Urothelium cell line (cell line): ENCODE measurements at places on chromosomes 1 and 21.
A peak's percentile ranks its signal among the peaks of the same experiment; 100 is the strongest.

- DNase-seq, result no peak
Measured at GRCh38 chr1:64974288-64974825, 8.0 kb upstream of the JAK1 start.

GRCh38 chr1:115951560-115951959 is 24.8 kb upstream of the SLC22A15 start:
- DNase-seq, result no peak

DNA sequence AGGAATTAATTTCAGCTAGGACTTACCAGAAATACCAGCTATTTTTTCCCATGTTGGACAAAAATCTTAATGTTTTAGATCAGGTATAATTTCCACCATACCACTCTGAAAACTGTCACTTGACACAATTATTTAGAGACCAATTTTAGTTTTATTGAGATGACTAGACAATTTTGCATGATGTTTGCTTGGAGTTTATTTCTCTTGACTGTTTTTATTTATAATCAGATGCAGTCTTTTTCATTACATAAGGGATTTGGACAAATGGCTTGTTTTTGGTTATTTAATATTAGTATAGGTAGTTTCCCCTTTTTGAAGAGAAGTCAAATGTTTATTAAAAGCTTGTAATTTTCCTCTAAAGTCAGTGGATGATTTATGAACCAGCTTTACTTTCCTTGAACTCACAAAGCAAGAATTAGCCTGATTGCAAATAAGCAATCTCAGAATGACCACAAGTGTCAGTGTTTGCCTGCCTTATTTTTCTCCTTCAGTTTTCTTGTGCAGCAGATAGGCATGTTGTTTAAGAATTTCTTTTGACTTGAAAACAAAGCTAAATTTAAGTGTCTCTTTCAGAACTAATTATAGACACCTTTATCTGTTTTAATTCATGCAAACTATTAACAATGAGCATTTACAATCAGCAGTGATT is 3.8 kb upstream of the B3GALT2 start:
- DNase-seq, result no peak

DNA sequence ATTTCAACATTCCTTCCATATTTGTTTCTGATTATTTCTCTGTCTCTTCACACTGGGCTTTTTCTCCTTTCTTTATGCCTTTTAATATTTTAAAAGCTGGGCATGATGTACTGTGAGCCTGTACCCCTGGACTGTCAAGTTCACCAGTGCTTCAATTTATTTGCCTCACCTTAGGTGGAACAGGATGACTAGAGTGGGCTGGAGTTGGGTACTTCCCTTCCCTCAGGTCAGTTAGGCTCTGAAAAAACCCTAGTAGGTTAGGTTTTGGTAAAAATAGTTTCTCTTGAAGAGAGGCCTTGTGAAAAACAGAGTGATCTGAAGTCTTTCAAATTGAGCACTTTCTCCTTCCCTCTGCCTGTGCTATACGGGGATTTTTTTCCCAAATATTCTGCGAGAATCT is 163.0 kb upstream of the LYPLAL1 start:
- DNase-seq, result no peak

- DNase-seq, result peak; percentile 68
Measured at GRCh38 chr1:11790880-11791715, 14.7 kb downstream of the MTHFR start.

DNA sequence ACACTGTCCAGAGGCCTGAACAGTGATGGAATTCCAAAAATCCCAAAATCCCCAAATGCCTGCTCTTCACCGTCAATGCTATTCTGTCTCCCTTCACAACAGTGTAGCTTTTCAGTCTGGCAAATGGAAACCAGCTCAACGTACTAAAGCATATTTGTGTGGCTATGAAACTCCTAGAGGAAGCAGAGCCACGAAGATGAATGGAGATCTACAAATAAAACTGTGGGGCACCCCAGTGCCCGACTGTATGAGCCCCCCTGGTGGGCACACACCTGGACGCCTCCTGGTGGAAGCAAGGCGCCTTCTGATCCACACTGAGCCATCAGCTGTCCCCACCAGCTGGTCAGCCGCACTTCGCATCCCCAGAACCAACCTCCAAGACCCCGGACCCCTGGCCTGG is 129.1 kb upstream of the SOD1 start:
- DNase-seq, result no peak

DNA sequence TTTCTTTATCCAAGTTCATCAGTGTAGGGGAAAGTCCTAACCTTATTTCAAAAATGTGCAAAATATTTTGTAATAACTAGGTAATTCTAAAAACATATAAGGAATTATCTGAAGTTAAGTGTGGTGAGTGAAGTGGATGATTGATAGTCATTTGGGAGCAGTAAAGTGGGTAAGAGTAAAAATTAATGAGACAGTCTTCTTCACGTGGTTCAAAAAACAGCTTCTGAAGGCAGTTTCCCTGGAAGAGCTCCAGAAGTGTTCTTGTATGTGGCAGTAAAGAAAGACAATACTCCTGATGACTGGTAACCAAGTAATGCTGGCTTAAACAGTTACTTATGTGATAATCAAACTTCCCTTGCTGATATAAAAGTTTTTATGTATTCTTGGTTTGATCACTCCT is 50.3 kb downstream of the LEPR start:
- DNase-seq, result no peak

- no peak for DNase-seq
Measured at GRCh38 chr1:182754543-182755314, 34.8 kb upstream of the NPL start.

GRCh38 chr1:39322431-39322830 is 117.9 kb downstream of the MACF1 start:
- no peak for DNase-seq

- DNase-seq, result no peak
Measured at GRCh38 chr1:23614032-23614660, 54.8 kb upstream of the ID3 start.

GRCh38 chr1:27525296-27526272 is 35.6 kb upstream of the WASF2 start:
- DNase-seq, result no peak

GRCh38 chr1:32741059-32741412 is 38.5 kb upstream of the SYNC start:
- DNase-seq, result no peak

DNA sequence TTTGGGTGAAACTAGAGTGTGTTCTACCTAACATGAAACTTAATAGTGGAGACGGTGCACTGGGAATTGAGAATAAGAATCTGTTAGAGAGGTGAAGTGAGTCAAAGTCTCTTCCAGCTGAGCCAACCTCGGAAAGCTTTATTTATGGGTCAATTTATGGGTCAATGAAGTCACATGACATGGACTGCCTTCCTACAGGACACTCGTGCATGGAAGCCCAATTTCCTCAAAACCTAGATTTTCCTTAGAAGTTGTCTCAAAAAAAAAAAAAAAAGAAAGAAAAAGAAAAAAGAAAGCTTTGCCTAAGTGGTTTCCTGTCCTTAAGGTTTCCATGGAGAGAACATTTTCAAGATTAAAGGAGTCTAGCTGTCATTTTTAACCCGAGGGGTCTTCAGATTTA is 26.7 kb downstream of the CACHD1 start:
- no peak for DNase-seq

DNA sequence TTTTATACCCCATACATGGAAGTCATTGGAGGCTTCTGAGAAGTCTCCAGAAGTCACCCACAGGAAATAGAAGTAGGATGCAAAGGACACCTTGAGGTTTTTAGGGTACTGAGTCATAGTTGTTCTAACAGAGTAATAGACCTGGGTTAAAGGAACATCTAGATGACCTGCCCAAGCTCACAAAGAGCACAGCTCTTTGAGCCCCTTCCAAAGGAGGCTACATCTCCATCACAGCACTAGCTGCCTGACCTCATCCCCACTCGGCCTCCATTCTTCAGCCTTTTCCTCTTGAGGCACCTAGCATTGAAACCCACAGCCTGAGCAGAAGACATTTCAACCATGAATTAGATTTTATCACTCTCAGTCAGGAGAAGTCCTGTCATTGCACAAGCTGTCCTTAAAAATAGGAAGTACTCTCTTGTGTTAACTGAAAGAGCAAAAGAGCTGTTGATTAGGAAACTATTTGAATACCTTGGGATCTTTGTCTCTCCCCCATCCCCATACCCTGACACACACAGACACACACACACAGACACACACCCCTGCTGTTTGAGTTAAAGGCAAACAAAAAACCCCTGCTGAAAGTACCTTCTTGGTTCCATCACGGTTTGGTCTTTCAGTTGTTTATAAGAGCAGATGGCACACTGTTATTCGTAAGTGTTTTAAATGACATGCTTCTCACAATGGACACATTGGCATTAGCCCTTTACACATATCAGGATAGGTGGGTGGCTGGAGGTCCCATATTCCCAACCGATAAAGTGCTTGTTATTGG is 22.2 kb downstream of the MKNK1 start:
- no peak for DNase-seq

DNA sequence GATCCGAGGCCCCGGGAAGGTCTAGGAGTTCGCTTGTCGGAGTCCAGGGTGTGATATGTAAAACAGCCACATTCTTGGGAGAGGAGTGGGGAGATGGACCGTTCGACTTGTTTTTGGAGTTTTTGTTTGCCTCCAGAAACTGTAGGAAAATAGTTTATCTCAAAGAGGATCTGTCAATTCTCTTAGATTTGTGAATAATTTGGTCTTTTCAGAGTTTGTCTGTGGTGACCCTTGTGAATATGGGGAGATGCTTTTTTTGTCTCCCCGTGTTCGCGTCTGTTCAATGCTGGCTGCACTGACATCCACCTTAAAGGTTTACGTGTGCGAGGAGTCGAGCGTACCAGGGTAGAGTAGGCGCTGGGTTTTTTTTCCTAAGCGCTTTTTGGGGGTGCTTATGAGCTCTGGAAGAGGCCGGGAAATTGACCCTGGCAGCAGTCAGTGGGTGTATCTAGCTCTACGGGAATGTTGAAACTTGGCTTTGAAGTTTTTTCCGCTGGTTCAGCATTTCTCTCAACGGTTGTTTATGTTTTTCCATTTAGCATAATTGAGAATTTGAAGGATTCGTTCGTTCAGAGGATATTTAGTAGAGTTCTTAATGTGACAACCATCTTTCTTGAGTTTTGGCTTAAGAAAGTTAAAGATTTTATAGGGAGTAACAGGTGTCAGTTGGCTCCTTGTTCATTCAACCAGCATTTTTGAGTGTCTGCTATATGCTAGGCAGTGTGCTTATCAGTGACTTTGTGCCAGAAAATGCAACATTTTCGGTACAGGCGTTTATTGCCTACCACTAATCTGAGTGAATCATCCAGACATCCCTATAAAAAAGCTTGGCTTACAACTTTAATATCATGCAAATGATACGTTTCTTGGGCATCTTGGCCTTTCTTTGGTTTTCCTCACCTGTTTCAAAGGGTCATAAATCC is 1.2 kb downstream of the SZRD1 start:
- DNase-seq, result no peak

DNA sequence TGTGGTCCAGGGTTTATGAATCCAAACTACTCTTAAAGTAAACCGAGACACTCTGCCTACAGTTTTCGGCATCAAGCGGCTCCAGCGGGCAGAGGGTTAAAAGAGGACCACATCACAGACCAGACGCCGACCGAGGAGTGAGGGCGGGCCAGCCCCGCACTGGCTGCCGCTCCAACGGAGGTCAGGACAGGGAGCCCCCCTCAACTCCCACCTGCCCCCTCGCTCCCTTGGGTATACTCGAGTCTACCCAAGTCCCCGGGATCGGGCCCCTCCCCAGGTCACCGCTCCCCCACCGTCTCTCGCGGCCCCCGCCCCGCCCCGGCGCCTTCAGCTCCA is 312 bp downstream of the ARNT start:
- peak; percentile 58 for DNase-seq

DNA sequence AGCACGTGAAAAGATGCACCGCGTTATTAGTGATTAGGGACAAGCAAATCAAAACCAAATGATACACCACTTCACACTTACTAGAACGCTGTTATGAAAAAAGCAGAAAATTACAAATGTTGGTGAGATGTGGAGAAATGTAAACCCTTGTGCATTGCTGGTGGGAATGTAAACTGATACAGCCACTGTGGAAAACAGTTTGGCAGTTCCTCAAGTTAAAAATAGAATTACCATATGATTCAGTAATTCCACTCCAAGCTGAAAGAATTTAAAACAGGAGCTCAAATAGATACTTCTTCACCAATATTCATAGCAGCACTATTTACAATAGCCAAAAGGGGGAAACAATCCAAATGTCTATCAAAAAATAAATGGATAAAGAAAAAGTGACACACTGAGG is 10.3 kb upstream of the EVI5 start:
- DNase-seq, result no peak

DNA sequence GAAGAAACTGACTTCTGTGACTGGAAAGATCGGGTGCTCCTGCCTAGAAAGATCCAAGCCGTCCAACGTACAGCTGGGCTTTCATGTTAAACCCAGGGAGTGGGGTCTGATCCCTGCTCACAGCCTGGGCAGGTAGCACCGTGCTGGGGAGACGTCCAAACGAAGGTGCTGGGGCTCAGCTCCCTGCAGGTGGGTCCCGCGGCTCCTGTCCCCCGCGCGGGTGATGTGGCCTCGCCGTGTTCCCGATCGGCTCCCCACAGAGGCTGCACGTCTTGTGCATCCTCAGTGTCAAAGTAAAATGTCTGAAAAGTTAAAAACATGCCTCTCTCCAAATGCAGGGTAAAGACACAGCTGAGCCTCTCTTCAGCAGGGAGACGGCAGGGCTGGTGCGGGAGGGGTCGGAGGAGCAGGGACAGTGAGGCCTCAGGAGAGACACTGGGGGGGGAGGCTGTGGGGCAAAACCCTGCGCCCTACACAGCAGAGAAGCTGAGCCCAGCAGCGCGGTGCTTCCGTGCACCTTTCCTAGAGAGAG is 40.1 kb upstream of the COL6A2 start:
- DNase-seq, result no peak

DNA sequence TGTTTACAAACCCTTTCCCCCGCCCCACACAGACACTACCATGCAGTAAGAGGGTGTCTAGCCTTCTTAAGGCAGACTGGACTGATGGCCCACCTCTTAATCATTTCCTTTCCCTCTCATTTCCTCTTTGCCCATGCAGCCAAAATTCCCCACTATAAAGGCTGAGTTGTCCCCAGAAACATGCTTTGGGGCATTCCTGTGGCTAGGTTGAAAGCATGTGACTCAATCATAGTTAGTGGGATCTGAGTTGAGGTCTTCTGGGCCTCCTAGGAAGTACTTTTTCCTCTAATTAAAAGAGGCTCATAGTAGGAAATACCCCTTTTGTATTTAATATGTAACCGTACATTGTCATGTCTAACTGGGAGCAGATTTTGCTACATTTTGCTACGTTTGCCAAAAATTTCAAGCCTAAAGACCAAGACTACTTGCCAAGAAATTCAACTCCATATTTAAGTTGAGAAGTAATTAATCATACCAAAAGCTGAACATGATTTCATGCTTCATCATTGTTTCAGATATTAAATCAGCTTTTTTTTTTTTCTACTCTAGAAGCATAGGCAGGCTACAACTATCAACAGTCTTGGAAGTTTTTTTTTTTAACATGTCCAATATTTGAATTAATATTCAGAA is 174.7 kb downstream of the ADGRL4 start:
- DNase-seq, result peak; percentile 75
